ENCODE measurements at places on chromosomes 6 and 20.

- DNase-seq: no peak
Measured at GRCh38 chr6:31114970-31115849, 610 bp downstream of the PSORS1C1 start.

DNA sequence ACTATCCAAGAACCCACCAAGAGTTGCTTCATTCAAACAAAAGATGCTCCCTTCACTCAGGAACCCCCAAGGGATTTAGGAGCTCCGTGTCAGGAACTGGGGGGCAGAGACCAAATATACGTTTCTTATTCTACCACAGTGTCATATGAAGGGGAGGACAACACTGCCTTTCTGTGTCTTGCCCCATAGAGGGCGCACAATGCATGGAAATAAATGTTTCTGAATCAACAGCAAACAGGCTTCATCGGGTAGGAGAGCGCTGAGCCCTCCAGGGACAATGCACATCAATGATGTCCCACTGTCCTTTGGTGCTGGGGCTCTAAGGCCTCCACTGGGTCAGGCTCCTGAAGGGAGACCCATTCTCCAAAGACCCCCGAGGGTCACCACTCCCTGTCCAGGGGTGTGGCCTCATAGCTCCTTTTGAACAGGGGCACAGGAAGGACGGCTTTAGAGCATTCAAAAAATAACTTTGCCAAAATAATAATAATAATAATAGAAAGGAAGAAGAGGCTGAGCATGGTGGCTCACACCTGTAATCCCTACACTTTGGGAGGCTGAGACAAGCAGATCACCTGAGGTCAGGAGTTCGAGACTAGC lies 31.1 kb downstream of the PLG start:
- peak; percentile 63 for DNase-seq

- no peak for DNase-seq
Measured at GRCh38 chr6:128443553-128443952, 76.8 kb downstream of the PTPRK start.

- no peak for DNase-seq
Measured at GRCh38 chr6:21678990-21679389, 85.4 kb downstream of the SOX4 start.

- DNase-seq: no peak
Measured at GRCh38 chr6:81731814-81732213, 20.7 kb downstream of the TENT5A start.

DNA sequence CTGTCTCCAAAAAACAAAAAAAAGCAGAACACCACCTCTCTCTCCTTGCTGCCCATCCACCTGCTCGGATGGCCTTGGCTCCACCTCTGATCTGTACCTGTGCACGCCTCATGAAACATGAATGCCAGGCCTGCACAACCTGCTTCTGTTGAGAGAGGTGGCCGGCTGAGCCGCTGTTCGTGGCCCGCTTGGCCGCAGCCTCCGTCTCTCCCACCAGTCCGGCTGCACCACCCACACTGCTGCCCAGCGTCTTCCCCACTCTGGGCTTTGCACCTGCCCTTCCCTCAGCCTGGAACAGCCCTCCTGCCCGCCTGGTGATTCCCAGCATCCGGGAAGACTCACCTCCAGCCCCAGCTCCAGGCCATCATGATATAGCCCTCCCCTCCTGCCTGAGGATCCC lies 12.2 kb upstream of the ZBTB46 start:
- DNase-seq: no peak

GRCh38 chr20:53074811-53075314 lies 102.7 kb downstream of the TSHZ2 start:
- DNase-seq: no peak

DNA sequence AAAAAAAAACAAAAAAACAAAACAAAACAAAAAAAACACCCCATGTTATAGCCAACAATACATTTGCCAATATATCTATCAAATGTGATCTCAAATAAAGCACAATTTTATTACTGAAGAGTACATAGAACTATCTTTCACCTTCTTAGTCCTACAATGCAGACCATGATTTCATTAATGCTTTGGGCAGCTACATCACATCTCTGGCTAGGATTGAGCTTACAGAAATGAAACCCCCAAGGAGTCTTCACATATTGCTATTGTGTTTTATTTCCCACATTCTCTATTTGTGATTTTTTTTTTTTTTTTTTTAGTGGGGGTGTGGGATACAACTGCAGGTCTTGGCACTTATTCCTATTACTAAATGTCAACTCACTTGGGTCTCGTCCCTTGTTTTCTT lies 189.3 kb downstream of the BACH2 start:
- no peak for DNase-seq

GRCh38 chr6:14704383-14705271 lies 541.2 kb upstream of the JARID2 start:
- no peak for DNase-seq

DNA sequence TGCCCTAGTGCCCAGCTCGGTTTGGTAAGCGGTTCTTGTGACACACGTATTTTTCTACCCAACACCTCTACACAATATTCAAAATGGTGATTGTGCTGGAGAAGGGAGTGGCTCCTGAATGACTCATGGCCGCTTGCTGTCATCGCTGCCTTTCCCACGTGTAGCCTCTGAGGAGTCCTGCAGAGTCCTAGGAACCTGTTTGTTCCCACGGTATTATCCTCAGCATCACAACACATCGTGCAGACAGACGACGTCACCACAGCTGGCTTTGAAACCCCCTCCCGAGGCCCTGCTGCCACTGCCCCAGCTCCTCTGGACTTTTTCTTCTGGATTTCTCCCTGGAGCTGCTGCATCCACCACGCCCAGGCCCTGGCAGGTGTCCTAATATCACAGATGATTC lies 353.5 kb downstream of the SMOC2 start:
- no peak for DNase-seq

GRCh38 chr6:168162366-168162765 lies 83.4 kb upstream of the FRMD1 start:
- no peak for DNase-seq

DNA sequence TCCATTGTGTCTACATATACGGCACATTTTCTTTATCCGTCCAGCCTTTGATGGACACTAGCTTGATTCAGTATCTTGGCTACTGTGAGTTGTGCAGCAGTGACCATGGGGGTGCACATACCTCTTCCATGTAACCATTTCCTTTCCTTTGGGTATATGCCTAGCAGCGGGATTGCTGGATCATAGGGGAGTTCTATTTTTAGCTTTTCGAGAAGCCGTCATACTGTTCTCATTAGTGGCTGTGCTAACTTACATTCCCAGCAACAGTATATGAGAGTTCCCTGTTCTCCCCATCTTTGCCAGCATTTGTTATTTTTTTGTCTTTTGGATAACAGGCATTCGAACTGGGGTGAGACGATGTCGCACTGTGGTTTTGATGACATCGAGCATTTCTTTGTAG lies 395.0 kb downstream of the SMOC2 start:
- DNase-seq: no peak

DNA sequence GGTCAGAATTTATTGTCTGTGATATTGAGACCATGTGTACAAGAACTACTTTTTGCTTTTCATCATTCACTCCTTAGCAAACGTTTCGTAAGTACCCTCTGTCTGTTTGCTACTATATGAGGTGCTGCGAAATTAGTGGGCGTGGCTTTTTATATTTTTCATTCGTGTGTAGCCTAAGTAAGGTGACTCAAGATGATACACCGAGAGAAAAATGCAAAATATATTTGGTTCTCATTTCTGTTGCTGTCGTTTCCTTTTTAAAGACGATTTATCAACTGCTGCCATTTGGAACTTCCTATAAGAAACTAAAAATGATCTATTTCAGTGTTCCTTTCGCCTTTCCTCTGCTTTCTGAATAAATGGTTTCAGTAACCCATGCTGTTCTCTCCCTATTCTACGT lies 61.2 kb downstream of the VAPB start:
- DNase-seq: no peak

- no peak for DNase-seq
Measured at GRCh38 chr6:167150941-167151549, 6.7 kb downstream of the GPR31 start.

GRCh38 chr6:1615151-1615852 lies 5.6 kb downstream of the FOXC1 start:
- no peak for DNase-seq

DNA sequence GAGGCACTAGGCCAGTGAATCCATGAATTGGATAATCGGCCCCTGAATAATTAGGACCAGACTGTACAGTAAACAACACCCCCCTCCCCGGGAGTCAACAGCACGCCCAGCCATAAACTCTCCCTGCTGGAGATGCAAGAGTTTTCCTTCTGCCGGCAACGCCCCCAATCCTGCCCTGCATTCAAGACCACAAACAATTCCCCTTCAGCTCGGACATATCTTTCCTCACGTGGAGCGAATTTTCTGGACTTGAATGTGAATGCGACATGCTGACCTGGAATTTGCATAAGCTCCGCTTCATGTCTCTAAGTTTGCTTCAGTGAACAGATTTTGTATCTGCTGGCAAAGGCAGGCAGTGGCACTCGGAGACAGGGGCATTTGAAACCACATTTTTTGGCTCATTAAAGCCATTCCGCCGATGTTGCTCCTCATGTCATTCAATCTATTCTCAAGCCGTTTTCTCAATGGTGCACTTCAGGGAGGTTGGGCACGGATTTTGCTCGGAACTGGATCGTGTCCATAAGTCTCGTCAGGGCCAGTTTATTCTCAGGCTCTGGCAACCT lies 38.0 kb upstream of the GMPR start:
- DNase-seq: peak; percentile 3
